ENCODE measurements at places on chromosomes 7 and 10.

DNA sequence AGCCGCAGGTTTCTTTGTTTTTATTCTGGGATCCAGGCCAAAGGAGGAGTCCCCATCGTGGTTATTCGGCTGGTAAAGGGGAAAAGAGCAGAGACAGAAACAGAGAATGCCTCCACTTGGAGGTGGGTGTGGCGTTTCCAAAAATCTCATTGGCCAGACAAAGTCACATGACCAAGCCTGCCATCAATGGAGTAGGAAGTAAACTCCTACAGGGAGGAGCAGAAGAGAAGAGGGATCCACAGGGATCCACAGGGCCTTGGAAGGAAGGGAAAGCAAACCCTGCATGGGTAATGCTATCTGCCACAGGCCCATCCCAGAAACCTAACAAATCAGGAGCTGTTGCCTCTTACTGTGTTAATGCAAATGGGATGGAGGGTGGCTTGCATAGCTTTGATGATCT, 425.7 kb upstream of the GALNT17 start:
- DNase-seq = no peak

DNA sequence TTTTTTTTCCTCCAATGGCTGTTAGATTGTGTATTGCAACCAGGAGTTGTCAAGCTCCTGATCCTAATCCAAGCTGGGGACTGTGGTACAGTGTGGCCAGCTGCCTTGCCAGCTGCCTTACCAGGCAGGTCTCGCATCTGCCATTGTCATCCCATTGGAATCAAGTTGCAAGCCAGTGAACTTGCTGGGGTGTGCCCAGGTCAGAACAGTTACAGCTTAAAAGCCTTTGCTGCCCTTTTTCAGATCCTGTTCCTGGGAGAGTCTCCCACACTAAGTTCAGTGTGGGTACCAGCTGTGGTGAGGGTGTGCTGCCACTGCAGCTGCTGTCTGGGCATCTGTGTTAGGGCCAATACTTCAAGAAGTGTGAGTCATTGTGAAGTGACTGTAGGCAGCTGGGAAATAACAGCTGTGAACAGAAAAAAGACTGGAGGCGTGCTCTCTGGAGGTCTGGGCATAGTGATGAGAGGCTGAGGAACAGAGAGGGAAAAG, 72.8 kb downstream of the CCNY start:
- no peak for DNase-seq

DNA sequence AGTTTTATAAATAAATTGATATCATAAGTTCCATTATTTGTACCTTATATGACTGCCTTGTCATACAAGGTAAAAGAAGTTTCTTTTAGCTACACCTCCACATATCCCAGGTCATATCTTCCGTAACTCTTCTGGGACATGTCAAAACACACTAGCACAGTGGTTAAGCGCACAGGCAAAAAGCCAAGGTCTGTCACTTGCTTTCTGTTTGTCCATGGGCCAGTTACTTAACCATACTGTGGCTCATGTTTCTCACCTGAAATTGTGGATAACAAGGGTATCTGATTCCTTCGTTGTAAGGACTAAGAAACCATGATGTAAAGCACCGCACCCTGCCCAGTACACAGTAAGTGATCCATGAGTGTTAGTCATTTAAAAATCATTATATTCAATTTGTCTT, 56.2 kb downstream of the SEMA3D start:
- DNase-seq = no peak

- no peak for DNase-seq
These were observed 141.5 kb downstream of the PPP1R17 start for GRCh38 chr7:31828520-31828919.

GRCh38 chr10:61994405-61995219, 93.1 kb downstream of the ARID5B start:
- DNase-seq = no peak

DNA sequence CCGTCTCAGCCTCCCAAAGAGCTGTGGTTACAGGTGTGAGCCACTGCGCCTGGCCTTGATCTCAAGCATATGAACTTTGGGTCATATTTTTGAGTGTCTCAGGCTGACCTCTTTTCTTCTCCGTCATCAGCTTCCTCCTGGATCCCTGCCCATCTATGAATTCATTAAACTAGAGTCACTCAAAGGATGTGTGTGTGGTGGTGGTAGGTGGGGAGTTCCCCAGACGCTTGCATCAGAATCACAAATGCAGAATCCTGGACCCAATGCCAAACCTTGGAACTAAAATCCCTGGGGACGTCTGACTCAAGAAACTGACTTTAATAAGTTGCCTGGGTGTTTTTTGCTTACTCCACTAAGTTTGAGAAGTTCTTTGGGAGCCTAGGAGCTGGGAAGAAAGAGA, 6.7 kb upstream of the CREB5 start:
- DNase-seq = peak; percentile 6

Measured in stimulated activated CD4-positive, alpha-beta T cell treated with anti-CD3 and anti-CD28 coated beads, Interleukin-2, amount 100 ng/mL, for 24 hours (primary cell).